Daoy (cell line): ENCODE measurements at places on chromosomes 12 and 14. TPM values are rescaled to one million over a fixed set of nuclear protein-coding genes. Genes with fewer than 3 reads are reported as not detected.

Gene GARIN6
- total RNA-seq = not detected in 2 replicates

GRCh38 chr14:56358851-56359614, 220.6 kb upstream of the TMEM260 start:
- peak; percentile 7 for DNase-seq

DNA sequence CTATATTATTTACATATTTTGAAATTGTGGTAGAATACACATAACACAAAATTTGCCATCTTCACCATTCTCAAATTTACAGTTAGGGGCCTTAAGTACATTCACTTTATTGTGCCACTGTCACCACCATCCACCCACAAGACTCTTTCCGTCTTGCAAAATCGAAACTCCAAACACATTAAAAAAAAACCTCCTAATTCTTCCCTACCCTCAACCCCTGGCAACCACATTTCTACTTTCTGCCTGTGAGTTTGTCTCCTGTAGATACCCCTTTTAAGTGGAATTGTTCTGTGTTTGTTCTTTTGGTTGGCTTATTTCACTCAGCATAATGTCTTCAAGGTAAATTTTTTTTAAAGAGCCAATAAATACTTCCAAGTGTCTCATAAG, 31.6 kb upstream of the AMIGO2 start:
- DNase-seq = no peak

DNA sequence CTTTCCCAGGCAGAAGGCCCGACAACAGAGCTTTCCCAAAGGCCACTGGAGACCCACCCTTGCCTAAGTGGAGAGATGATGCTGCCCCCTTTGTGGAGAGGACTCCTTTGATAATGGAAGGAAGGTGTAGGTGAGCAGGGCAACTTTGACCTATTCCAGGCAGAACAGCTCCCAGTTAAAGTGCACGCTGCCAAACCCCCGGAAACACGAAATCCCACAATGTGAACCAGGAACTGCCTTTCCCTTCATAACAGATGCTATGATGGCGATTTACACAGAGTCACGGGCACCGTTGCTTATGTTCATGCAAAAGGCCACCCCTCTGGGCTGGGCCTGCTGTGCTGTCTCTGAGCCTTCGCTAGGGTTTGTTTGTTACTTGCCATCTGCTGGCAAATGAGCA, 34.6 kb downstream of the PRIMA1 start:
- DNase-seq = no peak

DNA sequence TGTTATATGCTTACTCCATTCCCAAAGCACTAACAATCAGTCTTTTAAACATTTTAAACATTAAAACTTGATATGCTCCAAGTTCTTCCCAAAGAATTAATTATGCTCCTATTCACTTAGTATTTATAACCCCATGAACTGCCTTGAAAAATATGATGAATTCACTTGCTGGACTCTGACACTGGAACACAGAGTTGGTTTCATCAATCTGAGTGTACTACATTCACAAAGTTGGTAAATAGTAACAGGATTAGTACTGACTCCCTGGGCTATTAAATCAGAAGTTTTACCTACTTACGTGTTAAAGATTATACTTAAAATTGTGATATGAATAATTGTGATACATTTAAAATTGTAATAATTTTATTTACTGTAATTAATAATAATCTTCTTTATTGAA, 17.3 kb upstream of the MYF6 start:
- DNase-seq = no peak

DNA sequence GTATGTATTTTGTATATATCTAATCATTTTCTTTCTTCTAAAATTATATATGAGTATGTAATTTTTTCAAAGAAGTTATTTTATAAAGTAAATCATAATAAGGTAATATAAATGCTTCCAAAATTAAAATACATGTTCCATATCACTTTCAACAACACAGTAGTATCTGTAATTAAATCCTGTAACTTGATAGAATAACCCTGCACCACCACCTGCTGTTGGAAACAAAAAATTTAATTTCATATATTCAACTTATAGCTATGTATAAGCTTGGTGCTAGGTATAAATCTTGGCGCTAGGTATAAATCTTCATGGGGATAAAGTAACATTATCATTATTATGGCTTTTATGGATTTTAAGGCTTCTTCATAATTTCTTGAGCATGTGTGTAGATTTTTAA, 149.7 kb upstream of the DCN start:
- no peak for DNase-seq

Gene CELA1
- not detected in 2 replicates for total RNA-seq

DNA sequence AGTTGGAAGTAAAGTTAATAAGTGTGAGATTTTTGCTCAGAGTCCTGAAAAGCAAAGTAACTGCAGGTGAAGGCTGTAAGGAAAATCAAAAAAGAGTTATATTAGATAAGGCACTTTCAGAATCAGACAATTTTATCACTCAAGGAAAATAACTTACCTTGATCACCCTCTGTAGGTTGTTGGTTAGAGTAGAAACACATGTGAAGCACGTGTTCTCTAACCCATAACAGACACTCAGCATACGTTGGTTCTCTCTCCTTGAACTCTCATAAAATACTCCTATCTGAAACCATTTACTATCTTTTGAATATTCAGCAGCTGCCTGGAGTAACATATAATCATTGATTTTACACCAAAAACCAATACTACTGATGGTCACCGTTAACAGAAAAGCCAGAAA, 335.5 kb downstream of the KCNH5 start:
- DNase-seq = no peak

Gene TOMM20L
- not detected in 2 replicates for total RNA-seq

DNA sequence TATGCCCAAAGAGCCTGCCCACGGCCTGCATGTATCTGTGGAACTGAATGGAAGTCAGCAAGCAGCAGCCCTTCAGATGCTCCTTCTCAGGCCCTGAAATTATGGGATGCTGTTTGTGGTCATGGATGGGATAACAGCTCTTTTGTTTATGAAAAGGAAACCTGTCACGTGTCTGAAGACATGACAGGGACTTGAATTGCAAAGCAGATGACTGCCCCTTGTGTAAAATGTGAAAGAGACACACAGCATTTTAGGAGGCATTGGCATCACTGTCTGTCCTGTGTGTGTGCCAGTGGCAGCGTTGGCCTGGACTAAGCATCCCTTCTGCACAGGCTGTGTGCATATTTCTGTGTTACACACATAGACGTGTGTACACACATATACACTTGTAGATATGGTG, 192.1 kb downstream of the VRK1 start:
- no peak for DNase-seq

- DNase-seq = no peak
Observed at GRCh38 chr12:65943388-65944137, 119.3 kb downstream of the HMGA2 start.

DNA sequence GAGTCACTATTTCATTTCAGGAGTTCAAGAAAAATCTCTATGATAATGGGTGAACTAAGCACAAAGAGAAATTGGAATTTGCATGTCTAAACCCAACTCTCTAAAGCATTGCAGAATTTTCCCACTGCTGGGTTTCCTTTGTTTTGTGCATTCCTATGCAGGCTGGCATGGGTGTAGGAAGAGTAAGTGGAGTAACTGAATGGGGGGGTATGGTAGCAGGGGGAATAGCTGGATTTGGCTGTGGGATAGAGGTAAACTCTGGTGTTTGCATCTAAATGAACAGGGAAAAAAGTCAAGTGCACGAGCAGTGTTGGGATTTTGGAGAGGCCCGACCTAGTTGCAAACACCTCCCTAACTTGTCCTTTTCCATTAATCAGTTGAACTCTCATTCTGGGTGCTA, 159.1 kb downstream of the ANO4 start:
- DNase-seq = no peak

DNA sequence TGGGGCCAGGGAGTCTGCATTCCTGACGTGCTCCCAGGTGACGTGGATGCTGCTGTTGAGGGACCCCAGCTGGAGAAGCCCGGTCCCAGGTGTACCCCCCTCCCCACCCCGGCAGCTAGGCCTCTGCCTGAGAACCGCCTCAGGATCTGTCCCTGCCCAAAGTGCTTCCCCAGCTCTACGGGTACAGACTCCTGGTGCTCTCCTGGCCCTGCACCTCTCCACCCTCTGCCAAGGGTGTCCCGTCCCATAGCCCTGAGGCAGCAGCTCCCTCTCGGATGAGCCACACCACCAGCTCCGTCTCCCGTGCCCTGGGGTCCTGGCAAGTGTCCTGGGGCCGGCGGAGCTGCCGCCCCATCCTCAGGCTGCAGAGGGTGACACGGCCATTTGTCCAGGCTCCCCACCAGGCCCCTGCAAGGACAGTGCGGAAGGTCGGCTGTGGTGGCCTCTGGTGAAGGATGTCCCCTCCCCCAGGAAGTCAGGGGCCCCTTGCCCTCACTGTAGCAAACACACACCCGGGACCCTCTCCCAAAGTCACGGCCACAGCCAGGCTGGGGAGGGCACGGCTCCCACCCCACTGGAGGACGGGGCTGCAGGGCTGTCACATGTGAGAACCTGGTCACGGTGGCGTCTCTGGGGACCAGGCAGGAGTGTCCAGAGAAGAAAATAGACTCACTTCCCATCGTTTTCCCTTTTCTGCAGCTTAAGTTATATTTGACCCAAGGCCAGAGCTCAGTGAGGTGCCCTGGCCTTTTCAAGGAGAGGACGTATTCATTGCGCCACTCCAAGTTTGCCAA, 74.4 kb upstream of the FBRSL1 start:
- no peak for DNase-seq

DNA sequence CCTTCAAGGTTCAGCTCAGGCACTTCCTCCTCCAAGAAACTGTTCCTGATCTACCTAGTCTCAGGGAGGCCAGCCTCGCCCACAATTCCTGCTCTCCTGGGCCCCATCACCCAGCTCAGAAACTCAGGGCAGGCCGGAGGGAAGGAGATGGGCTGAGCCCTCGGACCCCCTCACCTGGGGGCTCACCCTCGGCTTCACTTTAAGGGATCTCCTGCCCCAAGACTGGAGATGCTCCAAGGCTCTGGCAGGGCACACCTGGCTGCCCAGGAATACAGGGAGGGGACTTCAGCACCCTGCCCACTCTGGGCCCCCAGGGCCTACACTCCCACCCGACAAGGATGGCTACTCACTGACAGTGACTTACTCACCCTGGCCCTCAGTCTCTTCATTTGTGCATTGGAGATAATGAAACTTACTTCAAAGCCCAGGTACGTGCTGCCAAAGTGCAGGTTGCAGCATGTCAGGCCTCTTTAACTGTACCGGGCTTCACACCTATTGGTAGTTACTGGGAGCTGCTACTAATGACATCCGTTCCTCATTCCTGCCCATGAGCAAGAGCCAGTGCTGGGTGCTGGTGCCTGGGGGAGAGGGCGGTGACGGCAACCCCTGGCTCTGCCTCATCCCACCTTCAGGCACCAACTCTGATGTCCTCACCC, 21.0 kb upstream of the PPP1R13B start:
- no peak for DNase-seq

DNA sequence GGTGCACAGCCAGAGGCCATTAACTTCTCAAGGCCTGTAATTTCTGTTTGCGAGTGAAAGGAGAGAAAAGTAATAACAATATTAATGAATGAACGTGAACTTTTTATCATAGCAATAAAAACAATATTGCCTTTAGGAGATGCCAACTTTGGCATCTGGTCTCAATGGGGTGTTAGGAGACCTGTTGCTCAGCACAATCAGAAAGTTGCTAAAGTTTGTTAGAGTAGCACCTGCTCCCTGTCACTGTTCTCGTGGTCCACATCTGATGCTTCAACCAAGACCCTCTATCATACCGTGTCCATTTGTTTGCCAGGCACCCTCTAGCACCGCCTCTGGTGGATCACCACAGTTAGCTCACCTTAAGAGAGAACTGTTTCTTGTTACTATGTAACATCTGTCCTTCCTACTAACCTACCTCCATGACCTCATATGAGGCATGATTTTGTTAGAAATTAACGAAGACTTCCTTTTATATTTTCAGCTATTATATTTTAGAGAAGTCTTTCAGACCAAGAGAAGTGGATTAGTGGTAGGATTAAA, 12.5 kb upstream of the CLEC4E start:
- DNase-seq = no peak

DNA sequence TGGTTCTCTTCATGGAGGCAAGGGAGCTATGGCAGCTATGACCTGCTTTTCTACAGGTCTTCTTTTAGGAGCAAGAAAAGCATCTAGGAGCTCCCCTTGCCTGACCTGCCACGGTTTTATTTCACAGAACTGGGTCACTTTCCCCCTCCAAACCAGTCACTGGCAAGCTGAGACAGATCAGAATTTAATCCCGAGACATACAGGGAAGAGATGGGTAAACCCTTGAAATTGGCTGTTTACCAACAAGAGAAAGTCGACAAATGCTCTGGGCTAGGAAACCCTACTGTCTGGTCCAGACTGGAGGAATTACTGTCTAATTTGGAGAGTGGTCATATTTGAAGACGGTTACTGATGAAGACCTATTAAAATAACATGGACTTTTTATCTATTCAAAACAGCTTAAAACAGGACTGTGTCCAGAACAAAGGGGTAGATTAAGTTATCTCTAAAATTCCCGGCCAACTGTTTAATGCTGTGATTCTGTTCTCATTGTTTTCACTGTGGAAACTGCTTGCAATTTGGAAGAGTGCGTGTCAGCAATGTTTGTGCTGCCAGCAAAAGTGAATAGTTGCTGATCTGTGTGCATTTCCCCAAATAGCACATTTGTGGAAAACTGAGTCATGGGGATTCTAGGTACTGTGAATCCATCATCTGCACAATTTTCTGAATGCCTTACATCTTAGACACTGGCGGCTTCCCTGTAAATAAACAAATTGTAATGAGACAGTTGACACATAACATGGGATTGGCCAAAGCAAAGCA, 73.4 kb upstream of the EEA1 start:
- peak; percentile 47 for DNase-seq
